ENCODE measurements at places on chromosomes 11 and 22. TPM values are rescaled to one million over a fixed set of nuclear protein-coding genes. Genes with fewer than 3 reads are reported as not detected.

GRCh38 chr11:3165152-3165705, at the start of gene OSBPL5:
Gene OSBPL5, minus strand, starts transcription at chr11:3165310. Its CDS starts 36,162 bp downstream, at chr11:3129148.
- peak within 1 kb of the TSS; percentile 93 for H3K27ac ChIP-seq
- no peaks in the 10 kb centered on the region for H3K36me3 ChIP-seq
- peak; percentile 87 for DNase-seq
- peak within 1 kb of the TSS; percentile 88 for H3K4me3 ChIP-seq
- no peaks in the 10 kb centered on the region for H3K27me3 ChIP-seq

DNA sequence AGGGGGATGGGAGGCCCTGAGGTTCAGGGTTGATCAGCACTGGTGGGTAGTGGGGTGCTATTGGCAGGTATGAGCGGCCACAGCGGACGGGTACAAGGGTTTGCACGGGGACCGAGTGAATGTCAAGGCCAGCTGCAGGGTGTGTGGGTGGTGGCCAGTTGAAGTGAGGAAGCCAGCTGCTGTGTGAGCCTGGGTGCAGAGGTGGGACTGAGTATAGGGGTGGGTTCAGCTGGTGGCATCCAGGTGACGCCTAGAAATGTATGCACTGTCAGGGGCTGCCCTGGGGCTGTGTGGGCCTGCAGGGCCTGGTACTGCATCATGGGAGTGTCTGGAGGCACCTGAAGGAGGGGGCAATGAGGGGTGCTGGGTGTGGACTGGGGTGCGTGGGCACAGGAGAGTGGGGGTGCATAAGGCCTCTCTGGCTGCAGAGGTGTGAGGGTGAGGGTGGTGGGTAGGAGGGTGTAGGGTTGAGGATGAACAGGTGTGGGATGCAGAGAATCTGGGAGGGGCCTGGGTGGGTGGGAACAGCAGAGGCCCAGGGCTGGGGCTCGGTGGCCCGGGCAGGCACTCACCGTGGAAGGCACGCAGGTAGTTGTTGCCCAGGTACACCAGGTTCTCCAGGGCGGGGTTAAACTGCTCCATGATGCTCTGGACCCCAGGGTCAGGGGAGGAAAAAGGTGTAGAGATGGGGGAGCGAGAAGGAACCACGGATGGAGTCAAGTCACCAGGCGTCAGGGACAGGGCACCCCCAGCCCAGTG, 1.7 kb downstream of the BAIAP2L2 start:
- H3K27me3 ChIP-seq: no peaks in the 10 kb centered on the region
- no peaks in the 10 kb centered on the region for H3K4me1 ChIP-seq
- no peak overlapping the region for H3K4me3 ChIP-seq
- peaks cover 10% of the 10 kb centered on the region for H3K36me3 ChIP-seq
- no peak for DNase-seq
- H3K27ac ChIP-seq: no peak overlapping the region

DNA sequence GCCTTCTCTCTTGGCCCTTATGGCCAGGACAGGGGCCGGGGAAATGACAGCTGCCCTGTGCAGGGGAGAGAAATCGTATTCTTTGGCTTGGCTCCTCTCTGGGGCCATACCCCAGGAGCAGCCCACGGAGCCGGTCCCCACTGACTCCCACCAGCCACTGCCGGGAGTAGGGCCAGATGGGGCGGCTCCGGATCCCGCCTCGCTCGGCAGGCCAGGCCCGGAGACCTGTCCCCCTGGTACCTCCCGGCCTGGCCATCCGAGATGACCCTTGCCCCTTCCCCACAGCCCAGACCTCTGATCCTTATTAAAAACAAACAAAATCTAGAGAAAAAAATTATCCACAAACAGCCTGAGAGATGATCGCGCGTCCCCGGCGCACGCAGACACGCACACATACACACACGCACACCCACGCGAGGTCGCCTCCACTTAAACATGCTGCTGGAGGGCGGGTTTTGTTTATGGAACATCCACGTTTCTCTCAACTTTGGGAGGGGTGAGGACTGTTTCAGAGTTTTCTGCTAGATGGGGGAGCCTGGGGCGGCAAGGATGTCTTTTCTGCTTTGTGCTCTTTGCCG, 59.1 kb downstream of the IGLL1 start:
- H3K4me3 ChIP-seq: peak overlapping the region; percentile 68
- peak; percentile 40 for DNase-seq

DNA sequence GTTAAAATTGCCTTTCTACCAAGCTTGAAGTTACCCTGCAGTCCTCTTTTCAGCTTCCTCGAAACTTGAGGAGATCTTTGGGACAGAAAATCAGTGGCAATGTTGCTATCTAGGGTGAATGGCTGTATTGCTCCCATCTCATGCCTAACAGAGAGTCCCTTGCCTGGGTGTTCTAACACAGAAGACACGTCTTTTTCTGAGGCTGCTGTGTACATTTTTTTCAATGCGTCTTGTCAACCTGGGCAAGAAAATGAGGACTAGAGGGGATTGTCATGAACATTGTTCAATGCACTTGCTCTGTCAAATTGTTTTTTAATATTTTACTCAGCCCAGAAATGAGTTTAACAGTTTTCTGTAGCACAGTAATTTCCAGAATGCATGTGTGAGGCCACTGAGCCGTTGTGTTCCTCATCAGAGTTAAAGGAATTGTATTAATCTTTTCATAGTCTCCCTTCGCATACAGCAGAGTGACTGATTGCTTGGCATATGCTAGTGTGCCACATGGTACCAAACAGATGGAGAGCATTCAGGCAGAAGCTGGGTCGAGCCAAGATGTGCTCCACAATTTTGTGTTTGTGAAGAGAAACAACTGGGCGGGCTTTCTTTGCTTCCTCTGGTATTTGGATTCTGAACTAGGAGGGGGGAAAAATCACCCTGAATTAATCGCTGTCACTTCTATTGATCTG, 86.0 kb downstream of the CASP12 start:
- H3K4me1 ChIP-seq: no peaks in the 10 kb centered on the region
- H3K36me3 ChIP-seq: no peaks in the 10 kb centered on the region
- H3K4me3 ChIP-seq: no peak overlapping the region

DNA sequence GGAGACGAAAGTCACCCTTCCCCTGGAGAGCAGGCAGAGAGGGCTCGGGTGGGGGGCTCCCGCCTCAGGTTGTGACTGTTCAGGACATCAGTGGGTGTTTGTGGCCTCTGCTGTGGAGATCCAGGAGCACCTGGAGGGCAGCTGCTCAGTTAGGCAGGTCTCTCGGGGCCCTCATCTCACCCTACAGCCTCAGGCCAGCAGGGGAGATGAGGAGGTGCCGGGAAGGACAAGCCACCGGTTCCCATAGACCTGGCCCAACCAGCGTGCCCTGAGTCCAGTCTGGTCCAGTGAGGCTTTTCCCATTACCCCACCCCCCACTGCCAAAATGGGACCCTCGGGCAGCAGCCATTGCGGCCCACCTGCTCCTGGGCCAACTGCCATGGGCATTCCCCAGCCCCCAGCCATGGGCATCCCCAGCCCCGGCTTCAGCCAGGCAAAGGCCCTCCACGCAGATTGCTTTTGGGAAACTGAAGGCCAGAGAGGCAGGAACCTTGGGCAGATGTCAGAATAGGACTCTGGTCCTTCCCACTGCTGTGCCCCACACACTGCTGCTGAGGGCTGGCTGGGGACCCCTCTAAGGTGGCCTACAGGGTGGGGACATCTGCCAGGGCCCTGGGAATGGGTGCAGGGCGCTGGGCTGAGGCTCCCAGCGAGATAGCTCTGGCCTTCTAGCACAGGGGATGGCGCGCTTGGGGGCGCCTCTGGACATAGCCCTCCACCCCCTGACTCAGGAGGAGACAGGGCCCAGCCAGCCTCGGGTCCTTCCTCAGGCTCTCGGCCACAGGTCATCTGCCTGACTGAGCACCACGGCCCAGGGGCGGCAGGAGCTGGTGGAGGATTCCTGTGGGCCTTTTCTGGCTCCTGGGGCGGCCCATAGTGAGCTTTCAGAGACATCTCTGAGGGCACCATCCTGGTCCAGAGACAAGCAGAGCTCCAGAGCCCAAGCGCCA, 4.8 kb downstream of the PIM3 start:
- H3K27me3 ChIP-seq: no peaks in the 10 kb centered on the region
- H3K4me1 ChIP-seq: peaks cover 95% of the 10 kb centered on the region
- peak; percentile 17 for DNase-seq

DNA sequence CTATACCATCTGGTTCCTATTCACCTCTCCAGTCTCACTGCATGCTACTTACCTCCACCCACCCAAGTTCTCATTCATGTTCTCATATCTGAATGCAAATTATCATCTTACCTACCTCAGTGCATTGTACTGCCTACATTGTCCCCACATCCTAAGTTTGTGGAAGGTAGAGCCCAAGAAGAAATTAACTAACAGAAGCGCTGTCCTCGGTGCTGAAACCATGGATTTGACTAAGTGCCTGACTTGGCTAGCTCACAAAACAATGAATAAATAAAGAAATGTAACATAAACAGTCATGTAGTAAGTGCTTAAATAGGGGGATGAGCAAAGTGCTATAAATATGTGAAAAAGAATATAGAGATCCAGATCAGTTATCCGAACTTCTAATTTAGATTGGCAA, 63.2 kb downstream of the GRIA4 start:
- H3K4me3 ChIP-seq: no peak overlapping the region
- no peaks in the 10 kb centered on the region for H3K27me3 ChIP-seq
- DNase-seq: no peak
- no peaks in the 10 kb centered on the region for H3K36me3 ChIP-seq
- H3K27ac ChIP-seq: no peak overlapping the region

GRCh38 chr11:61059260-61059752, 43.0 kb upstream of the CD5 start:
- H3K27ac ChIP-seq: no peak overlapping the region
- DNase-seq: no peak
- no peaks in the 10 kb centered on the region for H3K36me3 ChIP-seq
- no peak overlapping the region for H3K4me3 ChIP-seq

- peaks cover 17% of the 10 kb centered on the region for H3K4me1 ChIP-seq
- no peaks in the 10 kb centered on the region for H3K36me3 ChIP-seq
- DNase-seq: no peak
- no peaks in the 10 kb centered on the region for H3K27me3 ChIP-seq
- no peak overlapping the region for H3K4me3 ChIP-seq
Measured at GRCh38 chr11:100581318-100581717, 105.8 kb upstream of the ARHGAP42 start.

- no peak overlapping the region for H3K4me3 ChIP-seq
- no peak overlapping the region for H3K27ac ChIP-seq
- H3K36me3 ChIP-seq: no peaks in the 10 kb centered on the region
- no peak for DNase-seq
Measured at GRCh38 chr11:115207166-115207591, 297.0 kb downstream of the CADM1 start.

GRCh38 chr11:117883063-117883462, 6.6 kb upstream of the FXYD6 start:
- H3K36me3 ChIP-seq: no peaks in the 10 kb centered on the region
- no peaks in the 10 kb centered on the region for H3K27me3 ChIP-seq
- no peak overlapping the region for H3K27ac ChIP-seq
- no peak overlapping the region for H3K4me3 ChIP-seq
- no peak for DNase-seq

GRCh38 chr11:134478176-134478575, 66.1 kb upstream of the B3GAT1 start:
- H3K4me3 ChIP-seq: no peak overlapping the region
- H3K27ac ChIP-seq: no peak overlapping the region
- H3K36me3 ChIP-seq: no peaks in the 10 kb centered on the region
- no peak for DNase-seq
- no peaks in the 10 kb centered on the region for H3K4me1 ChIP-seq

DNA sequence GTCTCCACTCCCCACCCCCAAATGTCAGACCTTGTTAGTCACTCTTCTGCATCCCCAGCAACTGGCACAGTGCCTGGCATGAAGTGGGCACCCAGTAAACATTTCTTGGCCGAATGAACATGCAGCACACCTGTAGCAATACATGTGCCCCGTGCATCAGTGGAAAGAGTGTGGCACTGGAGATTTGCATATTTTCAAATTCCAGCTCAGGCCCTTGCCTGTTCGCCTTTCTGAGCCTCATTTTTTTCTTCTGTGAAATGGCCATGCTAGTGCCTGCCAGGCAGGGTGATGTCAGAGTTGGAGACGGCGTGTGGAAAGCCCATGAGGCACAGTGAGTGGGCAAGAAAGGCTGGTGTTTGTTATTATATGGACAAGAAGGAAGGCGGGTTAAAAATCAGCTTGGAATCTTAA, 38.7 kb downstream of the CD82 start:
- no peak for DNase-seq
- H3K4me1 ChIP-seq: peaks cover 60% of the 10 kb centered on the region
- peaks cover 33% of the 10 kb centered on the region for H3K36me3 ChIP-seq
- no peak overlapping the region for H3K4me3 ChIP-seq

GRCh38 chr11:113393501-113393985, 6.0 kb downstream of the ANKK1 start:
- H3K36me3 ChIP-seq: no peaks in the 10 kb centered on the region
- no peak overlapping the region for H3K27ac ChIP-seq
- no peaks in the 10 kb centered on the region for H3K4me1 ChIP-seq
- DNase-seq: no peak
- H3K4me3 ChIP-seq: no peak overlapping the region

DNA sequence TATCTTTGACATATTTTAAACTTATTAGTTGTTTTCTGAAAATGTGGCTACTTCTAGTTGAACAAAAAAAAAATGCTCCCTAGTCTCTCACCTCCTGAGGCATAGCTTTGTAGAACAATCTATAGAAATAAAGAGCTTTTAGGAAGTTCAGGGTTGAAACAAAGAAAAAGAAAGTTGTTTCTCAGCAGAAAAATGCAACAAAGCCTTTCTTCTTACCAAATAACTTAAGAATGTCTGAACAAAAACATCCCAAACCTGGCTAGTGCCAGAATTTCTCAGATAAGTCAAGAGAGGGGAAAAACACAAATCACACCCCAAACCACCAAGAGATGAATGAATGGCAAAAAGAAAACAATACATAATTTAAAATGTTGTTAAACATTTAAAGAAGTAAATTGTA, 114.1 kb downstream of the MAML2 start:
- H3K27ac ChIP-seq: peak overlapping the region; percentile 77
- no peaks in the 10 kb centered on the region for H3K36me3 ChIP-seq
- H3K4me3 ChIP-seq: no peak overlapping the region
- DNase-seq: no peak

DNA sequence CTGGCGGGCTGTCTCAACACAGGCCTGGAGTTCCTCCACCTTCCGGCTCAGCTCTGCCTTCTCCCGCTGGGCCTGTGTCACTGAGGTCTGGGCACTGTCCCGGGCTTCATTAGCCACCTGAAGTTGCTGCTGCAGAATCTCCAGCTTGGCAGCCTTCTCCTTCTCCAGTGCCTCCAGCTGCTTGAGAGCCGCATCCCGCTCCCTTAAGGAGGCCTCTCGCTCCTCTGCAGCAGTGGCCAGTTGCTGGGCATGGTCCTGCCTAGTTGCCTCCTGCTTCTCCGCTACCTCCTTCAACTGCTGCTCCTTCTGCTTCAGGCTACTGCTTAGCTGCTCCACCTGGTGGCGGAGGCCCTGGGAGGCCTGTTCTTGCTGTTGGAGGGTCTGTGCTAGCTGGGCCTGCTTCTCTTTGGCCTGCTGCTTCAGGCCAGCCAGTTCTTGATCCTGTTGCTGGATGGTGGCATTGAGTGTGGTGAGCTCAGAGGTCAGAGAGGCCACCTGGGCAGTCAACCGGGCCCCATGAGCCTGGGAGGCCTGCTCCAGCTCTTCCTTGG, 16.9 kb downstream of the IL18BP start:
- DNase-seq: no peak
- H3K36me3 ChIP-seq: peaks cover 100% of the 10 kb centered on the region
- no peak overlapping the region for H3K4me3 ChIP-seq
- H3K27me3 ChIP-seq: no peaks in the 10 kb centered on the region

MS4A14 gene
- total RNA-seq: 1.1 TPM

SHISAL1 gene
- 1.3 TPM for total RNA-seq

OR4A16 gene
- total RNA-seq: not detected

SPDYC gene
- total RNA-seq: not detected

MYOD1 gene
- total RNA-seq: not detected

CCDC15 gene
- 0.25 TPM for total RNA-seq

Data from left ventricle myocardium inferior (tissue), 1 donor.